ENCODE measurements at places on chromosomes 1 and 21.

DNA sequence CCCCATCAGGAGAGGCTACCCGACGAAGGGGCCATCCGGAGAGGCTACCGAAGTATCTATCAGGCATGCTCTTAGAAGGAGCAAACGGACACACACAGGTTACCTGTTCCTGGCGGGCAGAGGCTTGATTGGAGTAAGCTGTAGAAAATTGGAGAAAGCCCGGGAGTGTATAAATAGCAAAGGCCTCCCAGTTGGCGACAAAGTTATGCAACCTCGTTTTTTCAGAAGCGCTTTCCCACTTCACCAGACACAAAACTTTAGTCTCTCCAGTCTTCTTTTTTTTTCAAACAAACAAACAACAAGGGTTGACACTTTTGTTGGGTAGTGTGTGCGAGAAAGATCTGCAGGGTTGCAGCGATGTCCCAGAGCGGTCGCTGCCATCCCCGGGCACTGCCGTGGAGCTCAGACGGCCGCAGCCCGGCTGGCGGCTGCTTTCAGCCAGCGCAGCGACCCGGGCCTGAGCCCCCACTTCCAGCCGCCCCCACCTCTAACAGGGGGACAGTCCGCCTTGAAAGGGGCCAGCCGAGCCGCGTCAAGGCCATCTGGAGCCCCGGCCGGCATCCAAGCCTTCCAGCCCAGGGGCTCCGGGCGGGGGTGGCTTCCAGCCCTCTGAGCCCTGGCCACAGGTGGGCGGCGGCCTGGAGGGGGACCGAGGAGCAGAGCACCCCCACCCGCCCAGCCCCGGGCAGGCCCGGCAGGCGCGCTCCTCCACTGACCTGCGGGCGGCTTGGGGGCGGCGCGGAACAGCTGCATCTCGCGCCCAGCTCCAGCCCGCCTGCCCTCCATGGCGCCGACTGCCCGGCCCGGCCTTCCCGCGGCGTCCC, 616 bp downstream of the MCOLN3 start:
- DNase-seq: no peak

- DNase-seq: no peak
Observed at GRCh38 chr1:50930965-50931737, 28.9 kb downstream of the FAF1 start.

- no peak for DNase-seq
Observed at GRCh38 chr1:147600119-147601111, 59.1 kb downstream of the BCL9 start.

- no peak for DNase-seq
Observed at GRCh38 chr21:35100349-35100811, 51.3 kb upstream of the RUNX1 start.

- DNase-seq: no peak
Observed at GRCh38 chr1:157803851-157804250, 16.1 kb downstream of the FCRL1 start.

DNA sequence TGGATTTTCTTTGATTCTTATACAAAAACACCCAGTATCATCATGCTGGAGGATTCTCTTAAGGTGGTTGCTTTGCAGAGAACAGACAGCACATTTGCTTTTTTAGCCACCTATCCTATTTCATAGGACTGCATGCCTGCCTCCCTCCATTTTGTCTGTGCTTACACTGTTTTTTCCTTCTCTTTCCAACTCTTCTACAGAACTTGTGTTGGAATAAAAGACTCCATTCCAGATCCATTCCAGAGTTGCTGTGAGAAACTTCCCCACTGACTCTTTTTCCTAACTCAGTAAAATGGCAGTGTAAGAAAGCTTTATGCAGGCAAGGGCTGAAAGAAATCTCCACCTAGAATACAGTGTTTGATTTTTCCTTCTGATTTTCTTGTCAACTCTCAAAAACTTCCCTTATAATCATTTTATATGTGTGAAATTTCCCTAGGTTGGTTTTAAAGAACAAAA, 5.2 kb upstream of the ARID1A start:
- DNase-seq: no peak

- DNase-seq: no peak
Observed at GRCh38 chr1:53371121-53371666, 43.3 kb upstream of the LRP8 start.

DNA sequence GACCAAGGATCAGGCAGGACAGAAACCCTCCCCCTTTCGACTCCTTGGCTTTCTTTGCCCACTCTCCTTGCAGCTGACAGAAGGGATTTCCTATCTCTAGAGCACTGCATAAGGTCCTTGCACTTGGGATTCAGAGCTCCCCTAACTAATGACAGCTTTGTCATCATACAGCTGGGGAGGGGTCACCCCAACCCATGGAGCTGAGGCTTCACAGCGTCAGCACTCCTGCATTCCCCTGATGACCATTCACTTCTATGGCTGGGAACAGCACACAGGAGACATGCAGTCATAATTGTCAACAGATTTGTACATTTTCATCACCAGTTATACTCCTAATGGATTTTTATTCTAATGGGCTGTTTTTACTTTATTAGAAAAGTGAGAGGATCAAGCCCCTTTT, 161.7 kb upstream of the C1orf87 start:
- no peak for DNase-seq

DNA sequence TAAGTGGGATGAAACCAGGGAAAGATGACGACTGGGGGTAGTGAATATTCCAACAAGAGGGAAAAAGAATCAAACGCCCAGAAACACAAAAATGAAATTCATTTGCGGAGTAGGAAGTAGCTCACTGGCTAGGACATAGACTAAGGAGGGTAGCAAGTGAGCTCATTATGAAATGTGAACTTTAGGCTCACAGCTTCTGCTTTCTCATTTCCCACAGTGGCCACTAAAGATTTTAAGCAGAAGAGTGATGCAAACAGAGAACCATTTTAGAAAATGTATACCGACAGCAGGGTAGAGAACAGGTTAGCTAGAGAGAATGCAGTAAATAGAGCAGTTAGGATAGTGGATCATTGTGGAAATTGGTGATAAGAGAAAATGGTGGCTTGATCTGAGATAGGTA, 3.5 kb downstream of the CD48 start:
- DNase-seq: peak; percentile 11

GRCh38 chr1:97820470-97821188, 100.2 kb downstream of the DPYD start:
- DNase-seq: no peak

- no peak for DNase-seq
Observed at GRCh38 chr1:99348397-99349132, 84.3 kb downstream of the PLPPR4 start.

GRCh38 chr1:30966690-30967369, 58.3 kb upstream of the SDC3 start:
- no peak for DNase-seq

DNA sequence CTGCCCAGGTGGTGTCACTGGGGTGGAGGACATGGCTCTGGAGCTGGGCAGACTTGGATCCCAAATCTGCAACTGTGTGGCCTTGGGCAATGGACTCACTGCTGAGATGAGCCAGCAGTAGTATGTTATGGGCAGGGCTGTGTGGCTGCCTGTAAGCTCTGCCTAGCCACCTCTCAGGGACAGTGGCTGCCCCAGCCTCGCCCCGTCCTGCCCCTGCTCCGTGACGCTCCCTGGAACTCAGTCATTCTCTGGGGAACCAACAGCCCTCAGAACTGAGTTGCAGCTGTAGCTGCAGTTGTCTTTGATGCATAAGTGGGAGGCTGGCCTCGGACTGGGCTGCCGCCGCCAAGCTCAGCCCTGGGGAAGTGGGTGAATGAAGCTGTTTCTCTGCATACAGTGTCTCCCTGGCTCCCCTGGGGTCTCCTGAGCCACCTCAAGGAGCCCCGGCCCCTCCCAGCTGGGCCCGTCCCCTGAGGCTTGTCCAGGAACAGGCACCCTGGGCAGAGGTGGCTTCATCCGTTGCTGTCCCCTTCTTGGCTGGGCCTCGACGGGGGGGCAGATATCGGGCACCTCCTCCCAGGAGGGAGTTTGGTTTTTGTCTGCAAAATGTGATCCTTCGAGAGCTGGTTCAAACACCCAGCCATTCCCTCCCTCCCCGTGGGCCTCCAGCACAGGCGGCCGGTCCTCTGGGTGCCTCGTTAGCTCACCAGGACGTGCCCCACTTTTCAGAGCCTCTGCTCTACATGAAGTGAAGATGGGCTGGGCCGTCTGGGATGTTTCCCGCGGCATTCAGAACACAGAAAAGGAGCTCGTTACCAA, 26.2 kb upstream of the PLCH2 start:
- DNase-seq: no peak

DNA sequence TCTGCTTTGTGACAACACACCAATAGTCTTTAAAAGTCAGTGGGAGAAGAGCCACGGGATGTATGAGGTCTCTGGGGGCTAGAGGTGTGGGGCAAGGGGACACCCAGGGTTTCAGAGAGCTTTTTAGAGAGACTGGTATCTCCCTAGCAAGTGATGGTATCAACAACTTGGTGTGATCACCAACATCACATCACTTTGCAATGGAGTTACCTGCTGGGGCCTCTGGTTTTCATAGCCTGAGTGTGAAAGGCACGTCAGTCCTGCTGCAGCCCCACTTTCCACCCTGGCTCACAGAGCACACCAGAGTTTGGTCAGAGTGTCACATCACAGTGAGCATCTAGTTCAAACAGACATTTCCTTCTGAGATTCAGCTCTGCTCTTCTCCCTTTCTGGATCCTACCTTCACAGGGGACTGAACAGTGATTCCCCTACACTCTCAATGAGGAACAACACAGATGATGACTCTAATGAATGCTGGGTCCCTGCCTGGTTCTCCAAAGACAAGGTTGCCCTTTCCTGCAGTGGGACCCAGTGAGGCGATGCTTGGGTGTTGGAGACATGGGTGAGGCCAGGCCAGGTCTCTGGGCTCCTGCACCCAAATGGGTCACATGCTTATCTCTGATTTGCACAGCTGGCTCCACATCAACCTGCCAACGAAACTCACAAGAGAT, 2.0 kb upstream of the MAN1C1 start:
- no peak for DNase-seq

GRCh38 chr1:30005972-30006619, 717.3 kb downstream of the MATN1 start:
- no peak for DNase-seq

- DNase-seq: no peak
Observed at GRCh38 chr1:49036700-49037099, 260.0 kb upstream of the BEND5 start.

DNA sequence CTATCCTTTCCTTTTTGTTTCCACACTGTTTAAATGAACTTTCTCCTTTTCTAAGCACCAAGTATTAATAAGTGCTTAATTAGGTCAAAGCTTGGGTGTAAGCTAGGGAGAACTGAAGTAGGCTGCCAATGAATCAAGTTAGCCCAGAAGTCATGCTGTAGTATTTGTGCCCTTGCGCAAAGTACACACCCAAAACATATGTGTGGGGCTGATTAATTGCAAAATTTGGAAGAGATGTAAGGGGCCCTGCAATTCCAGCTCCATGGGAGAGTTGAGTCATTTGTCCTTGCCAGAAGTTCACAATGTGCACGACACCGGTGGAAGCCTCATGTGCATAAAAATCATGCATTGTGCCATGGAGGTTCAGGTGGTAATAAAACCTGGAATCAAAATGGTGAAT, 18.6 kb upstream of the NTNG1 start:
- DNase-seq: no peak

DNA sequence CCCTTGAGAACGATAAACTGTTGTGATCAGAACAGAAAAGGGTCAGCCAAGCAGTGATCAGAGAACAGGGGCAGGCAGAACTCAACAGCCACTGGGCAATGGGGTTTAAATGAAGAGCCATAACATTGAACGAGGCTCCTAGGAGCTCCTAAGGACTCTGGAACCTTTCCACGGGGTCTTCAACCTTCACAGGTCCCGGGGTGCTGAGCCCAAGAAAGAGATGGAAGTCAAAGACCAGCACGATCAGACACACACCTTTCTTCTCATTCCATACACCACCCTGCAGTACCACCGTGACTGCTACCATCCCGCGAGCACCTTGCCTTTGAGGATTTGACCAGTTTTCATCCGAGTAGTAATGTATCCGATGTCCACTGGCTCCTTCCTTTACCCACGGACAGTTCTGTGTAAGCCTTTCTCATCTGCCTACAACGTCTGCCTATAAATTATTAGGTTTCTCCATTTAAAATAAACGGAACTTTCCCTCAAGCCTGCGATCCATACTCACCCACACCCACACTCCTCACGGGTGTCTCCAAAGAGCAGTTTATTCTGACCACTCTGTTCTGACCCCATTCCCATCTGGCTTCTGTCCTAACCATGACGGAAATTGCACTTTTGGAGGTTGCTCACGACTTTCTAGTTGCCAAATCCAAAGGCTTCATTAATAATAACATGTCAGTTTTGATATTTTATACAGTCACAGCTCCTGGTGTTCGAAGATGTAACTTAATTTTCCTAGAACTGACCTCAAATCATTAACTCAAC, 16.8 kb upstream of the HHAT start:
- DNase-seq: no peak

DNA sequence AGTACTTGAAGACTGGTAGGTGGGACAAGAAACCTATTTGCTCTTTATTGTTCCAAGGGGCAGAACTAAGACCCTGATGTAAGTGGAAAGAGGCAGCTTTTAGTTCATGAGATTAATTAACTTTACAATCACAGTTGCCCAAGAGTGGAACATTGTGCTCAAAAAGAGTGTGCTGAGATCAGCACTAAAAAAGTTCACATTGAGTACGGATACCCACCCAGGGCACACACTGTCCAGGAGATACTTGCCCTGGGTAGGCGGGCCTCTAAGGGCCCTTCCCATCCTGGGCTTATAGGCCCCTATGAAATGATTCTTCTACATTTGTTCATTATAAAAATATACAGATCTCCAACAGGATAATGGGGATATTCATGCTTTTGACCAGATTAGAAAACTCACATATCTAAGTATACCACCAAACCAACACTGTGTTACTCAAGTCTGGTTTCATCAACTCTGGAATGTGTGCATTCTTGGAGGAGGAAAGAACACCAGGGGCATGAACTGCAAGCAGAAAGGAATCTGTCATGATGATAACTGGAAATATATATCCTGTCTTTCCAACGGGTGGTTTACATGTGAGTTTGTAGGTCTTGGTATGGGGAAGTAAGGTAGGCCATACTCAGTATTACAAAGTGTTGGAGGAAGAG, 626.2 kb downstream of the SMYD3 start:
- DNase-seq: no peak

- DNase-seq: no peak
Observed at GRCh38 chr1:77051425-77051824, 167.8 kb downstream of the PIGK start.

DNA sequence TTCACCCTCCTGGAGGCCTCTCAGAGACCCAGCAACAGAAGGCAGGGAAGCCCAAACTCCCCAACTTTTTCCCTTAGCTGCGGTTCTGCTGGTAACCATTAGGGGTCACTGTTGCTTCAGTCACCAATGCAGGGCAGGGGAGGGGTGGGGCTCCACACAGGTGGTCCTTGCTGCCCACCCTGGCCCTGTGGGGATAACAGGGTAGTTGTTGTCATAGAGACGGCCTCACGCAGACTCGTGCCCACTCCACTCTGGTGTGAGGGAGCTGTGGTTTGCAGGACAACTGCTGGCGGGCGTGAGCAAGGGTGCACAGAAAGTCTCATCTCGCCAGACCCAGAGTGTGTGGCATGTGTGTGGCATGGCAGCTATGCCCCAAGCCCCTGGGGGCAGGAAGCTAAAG, 19.9 kb downstream of the INSRR start:
- peak; percentile 33 for DNase-seq

- DNase-seq: no peak
Observed at GRCh38 chr1:221071777-221072176, 192.5 kb downstream of the HLX start.

All from stimulated activated naive CD4-positive, alpha-beta T cell (primary cell).